ENCODE measurements at places on chromosomes 7 and 10.
A peak's percentile ranks its signal among the peaks of the same experiment; 100 is the strongest.

DNA sequence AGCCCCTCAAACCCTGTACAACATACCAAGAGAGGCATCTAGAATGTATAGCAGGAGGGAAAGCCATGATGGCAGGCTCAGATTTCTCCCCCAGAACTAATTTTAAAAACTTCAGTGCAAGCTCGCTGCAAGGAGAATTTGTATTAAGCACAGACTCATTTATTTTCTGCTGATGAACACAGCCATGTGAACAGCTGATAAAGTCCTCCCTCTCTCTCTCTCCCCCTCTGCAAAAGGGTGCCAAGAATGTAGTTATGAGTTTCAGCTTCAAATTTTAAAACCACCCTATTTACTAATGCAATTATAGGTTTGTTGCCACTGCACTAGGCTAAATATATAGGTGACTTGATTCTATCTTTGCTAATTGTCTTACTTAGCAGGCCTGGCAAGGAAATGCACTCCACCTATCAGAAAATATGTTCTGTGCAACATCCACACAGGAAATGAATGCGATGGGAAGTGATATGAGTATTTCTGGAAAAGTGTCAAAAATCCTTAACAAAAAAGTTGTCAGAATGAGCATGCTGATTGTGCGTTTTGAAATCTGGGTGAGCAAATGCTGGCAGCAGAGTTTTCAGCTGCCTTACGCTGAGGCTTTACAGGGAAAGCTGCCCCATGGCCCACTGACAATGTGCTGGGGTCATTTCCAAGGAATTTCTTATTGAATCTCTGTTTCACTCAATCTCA lies 43.4 kb upstream of the GHITM start:
- DNase-seq, result no peak

- no peak for DNase-seq
Observed at GRCh38 chr10:80284522-80284921, 4.9 kb downstream of the MAT1A start.

DNA sequence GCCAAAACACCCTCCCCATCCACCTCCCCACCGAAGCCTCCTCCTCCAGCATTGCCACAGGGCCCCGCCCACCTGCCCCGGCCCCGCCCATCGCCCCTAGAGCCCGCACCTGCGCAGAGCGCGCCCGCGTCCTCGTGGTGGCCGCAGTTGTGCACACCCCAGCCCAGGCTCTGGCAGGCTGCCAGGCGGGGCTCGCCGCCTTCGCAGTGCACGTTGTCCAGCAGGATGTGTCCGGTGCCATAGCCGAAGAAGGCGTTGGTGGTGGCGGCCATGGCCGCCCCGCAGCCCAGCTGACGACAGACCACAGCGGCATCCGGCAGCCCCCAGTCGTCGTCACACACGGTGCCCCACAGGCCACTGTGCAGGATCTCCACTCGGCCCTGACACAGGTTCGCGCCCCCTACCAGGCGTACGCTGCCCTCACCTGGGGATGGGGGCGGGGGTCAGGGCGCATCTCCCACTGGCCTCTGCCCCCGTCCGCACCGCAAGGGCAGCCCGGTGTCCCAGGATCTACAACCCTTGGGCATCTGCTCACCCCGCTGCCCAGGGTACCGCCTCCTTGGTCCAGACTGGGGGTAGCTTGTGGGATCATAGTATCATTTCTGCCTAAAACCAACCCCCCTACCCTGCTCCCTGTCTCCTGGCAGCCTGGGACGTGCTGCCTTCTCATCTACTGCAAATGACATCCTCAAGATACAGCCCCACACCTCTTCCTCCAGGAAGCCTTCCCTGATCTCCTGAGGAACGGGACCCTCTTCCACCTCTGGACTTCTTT lies 11.9 kb downstream of the SSC4D start:
- peak; percentile 92 for DNase-seq

- DNase-seq, result no peak
Observed at GRCh38 chr7:155591055-155591775, 44.9 kb upstream of the CNPY1 start.

DNA sequence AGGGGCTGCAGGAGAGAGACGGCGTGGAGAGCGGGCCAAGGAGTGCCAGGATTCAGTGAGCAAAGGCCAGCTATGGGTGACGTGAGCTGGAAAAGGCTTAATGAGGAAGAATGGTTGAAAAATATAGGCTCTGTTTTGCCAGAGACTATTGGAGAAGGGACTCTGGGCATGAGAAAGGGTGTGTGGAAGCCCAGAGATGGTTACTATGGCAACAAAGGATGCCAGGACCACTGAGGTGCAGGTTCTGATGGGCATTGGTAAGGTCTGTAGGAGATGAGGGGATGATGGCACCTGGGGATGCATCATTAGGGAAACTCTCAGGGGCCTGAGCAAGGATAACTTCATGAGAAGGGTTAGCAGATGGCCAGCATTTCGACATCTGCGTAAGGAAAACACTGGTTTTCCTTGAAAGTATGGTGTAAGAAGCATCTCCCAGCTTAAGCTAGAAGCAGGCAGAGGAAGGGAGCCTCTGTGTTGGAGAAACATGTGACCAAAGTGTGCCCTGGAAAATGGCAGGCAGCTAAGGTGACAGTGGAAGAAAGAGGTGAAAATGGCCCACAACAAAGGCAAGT lies 21.6 kb upstream of the FAM180A start:
- DNase-seq, result no peak

DNA sequence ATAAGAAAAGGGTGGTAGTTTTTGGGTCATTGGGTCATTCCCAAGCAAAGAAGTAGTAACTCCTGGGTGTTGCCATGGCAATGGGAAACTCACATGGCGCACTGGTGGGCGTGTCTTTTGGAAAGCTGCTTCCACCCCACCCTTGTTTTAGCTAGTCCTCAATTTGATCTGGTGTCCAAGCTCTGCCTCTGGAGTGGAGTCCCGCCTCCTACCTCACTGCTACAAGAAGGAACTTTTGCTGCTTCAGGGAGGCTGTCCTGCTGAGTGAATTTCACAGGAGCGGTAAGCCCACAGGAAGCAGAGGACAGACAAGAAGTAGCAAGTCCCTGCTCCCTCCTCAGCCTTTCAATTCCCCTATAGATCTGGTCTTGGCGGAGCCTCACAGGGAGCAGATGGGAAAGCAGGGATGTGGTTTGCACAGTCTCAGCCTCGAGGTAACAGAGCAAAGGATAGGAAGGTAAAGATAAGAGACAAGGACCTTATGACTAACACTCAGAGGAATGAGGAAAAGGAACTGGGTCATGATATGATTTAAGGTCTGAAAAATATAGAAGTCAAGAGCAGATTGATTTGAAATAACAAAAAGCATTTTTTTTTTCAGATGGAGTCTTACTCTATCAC lies 700.3 kb downstream of the TNS3 start:
- no peak for DNase-seq

- DNase-seq, result peak; percentile 62
Observed at GRCh38 chr10:60732807-60733516, 45.3 kb upstream of the CDK1 start.

- no peak for DNase-seq
Observed at GRCh38 chr10:35459449-35459847, 123.1 kb downstream of the CCNY start.

GRCh38 chr10:102965311-102965851 lies 47.3 kb downstream of the CNNM2 start:
- DNase-seq, result no peak

DNA sequence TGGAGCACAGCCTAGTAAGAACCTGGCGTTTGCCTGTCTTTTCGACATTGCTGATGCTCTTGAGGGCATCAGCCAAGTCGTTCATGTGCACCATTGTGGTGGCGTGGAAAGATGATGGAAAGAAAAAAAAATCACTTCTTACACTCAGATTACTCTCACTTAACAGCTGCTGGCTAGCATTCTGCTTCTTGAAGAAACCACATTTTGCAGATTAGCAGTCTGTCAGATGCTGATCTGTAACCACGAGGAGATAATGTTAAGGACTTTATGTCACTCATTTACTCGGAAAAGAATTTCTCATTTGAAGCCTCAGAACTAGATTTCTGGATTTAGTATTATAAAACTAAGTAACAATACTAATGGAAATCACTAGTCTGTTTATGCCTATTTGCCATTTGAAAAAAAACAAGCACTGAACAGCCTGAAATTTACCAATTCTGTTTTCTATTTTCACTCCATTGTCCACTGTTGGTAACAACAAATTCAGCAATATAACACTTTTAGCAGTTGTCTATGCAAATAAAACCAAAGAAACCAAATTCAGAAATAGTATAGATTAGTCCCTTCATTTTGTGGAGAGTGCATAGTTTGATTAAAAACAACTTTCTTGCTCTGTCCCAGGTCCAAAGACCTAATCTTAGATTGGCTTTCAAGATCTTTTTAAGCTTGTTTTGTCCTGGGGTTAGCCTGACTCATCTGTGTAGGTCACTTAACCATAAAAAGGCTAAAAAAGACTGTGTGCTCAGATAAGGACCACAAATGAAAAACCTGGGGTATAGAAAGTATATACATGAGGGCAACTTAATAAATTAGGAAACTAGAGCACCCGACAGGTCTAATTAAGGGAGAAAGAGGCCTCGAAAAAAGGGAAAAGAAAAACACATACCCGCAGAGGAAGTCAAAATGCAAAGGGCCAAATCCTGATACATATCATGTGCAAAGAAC lies 67.5 kb downstream of the NT5C2 start:
- DNase-seq, result no peak

DNA sequence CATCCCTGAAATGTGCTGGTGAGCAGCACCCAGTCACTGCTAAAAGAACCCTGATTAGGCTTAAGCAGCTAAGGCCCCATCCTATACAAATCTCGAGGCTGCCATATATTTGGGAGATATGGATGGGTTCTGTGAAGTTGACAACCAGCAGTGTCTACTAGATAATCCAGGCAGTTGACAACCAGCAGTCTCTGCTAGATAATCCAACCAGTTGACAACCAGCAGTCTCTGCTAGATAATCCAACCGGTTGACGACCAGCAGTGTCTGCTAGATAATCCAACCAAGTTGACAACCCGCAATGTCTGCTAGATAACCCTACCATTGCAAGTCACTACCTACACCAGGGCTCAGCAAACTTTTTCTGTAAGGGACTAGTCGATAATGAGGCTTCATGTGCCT lies 58.3 kb upstream of the KDM7A start:
- no peak for DNase-seq

GRCh38 chr10:84184517-84184916 lies 9.8 kb upstream of the CDHR1 start:
- DNase-seq, result no peak

Data from activated CD8-positive, alpha-beta memory T cell treated with anti-CD3 and anti-CD28 coated beads, Interleukin-2, amount 50 U/mL, for 48 hours (primary cell).